Lung microvascular endothelial cell (primary cell): ENCODE measurements at places on chromosomes 3 and 15. TPM values are rescaled to one million over a fixed set of nuclear protein-coding genes. Genes with fewer than 3 reads are reported as not detected.
A peak's percentile ranks its signal among the peaks of the same experiment; 100 is the strongest.

GRCh38 chr3:187798126-187798525 lies 52.9 kb upstream of the BCL6 start:
- DNase-seq = no peak

DNA sequence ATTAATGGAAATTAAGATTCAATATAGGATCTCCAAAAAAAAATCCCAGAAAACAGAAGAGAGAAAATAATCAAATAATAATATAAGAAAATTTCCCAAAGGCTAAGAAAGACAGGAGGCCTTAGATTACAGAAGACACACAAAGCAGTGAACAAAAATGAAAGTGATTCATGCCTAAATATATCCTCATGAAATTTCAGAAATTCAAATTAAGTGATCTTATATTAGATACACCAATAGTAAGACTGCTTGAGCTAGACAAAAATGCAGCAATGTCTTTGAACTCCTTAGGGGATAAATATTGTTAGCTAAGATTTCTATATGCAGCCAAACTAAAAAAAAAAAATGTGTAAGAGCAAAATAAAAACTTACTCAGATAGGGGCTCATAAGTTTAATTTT lies 44.6 kb upstream of the ARPP21 start:
- no peak for DNase-seq

DNA sequence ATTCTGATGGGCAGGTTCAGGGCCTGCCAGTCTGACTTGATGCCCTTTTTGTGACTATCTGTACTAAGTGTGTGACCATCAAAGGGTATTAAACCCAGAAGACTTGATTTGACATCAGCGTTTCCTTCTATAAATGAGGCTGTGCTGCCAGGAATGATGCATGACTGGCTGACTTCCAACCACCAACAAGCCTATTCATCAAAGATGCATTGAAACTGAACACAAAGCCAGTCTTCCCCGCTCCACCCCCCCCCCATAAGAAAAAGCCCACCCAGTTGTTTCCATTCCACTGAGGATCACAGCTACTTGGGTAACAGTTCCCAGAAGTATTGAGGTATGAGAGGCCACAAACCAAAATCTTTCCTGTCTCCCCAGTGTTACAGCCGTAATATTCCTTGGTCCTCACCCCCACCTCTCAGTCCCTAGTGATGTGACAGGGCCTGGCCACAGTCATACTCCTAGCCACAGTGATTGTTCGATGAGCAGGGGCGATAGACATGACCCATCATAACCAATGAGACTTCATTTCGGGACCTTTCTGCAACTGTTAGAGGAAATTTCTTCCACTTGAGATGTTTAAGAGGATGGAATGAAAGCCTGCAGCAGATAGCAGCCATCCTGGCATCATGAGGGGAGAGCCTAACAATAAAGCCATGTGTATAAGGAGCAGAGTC lies 22.6 kb downstream of the SH3BP5 start:
- DNase-seq = peak; percentile 81

GRCh38 chr15:80060356-80061006 lies 1.0 kb downstream of the ZFAND6 start:
- DNase-seq = peak; percentile 60

GRCh38 chr3:107441617-107442016 lies 64.4 kb downstream of the CCDC54 start:
- DNase-seq = no peak

DNA sequence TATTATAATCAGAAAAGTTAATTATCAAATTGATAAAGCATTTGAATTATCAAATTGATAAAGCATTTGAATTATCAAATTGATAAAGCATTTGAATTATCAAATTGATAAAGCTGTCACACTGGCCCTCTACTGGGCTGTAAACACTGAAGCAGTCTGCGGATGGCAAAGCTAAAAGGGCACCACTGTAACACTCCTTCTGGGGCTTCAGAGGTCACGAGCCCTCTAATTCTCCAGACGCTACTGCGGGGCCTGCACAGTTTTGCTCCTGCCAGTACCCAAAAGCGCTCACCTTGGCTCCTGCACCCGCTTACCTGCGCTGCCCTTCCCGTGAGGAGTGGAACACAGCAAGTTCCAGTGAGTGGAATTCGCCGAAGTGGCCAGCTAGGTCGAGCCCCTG lies 409.0 kb upstream of the KCNMB2 start:
- DNase-seq = no peak

DNA sequence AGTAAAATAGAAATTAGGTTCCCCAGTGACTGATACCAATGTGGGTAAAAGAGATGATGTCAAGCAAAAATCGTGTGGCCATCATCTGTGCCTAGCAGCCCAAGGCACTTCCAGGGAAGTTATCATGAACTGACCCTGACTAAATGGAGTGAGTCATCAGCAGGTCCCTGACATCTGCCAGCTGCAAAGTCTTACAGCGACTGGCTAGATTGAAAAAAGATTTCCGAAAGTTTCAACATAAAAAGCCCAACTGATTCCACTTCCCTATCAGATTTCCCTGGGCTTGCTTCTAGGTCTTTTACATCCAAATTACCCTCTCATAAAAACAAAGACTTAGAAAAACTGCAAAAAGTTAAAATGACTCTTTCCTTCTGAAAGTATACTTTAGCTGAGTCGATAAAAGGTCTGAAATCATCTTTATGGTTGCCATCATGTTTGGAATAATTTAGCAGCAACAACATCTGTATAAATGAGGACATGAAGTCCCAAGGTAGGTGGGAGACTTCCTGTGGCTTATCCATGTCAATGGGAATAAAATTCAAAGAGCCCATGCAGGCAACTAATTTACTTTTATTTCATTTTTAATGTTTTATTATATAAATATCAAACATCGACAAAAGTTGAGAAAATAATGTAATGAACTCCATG lies 342.8 kb downstream of the ERC2 start:
- peak; percentile 24 for DNase-seq

DNA sequence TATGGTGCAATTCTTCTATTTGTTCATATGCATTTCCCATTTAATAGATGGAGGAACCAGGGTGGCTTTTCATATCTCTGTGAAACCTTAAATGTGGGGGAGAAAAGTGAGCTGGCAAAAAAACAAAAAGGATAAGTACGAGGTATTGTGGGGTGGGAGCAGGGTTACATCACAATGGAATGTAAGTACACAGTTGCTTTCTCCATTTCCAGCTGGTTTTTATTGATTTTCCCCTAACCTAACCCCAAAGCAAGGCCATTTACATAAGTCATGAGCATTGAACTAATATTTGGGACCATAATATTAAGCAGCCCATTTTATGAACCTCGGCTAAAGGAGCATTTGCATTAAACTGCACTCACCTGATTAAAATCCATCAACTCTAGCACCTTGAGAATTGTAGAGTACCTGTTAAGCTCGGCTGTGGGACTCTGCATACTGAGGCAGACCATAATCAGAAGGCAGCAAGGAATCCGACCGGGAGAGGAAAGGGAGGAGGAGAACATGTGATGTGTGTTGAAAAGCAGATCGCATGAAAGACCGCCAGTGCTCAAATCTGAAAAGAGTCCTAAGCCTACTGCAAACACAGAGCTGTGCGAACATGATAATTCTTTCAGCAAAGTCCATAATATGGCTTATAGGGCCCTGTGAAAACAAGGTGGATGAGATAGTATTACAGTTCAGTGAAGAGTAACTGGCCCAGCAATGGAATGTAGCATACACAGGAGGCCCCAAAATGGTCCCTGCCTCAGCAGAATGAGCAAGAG lies 513.4 kb downstream of the FHIT start:
- DNase-seq = no peak

- no peak for DNase-seq
Measured at GRCh38 chr3:57654267-57654666, 38.6 kb downstream of the DENND6A start.

Gene IGF2BP2
- 19.0 and 24.4 TPM in 2 replicates for total RNA-seq
